ENCODE measurements at places on chromosomes 3 and 15.

DNA sequence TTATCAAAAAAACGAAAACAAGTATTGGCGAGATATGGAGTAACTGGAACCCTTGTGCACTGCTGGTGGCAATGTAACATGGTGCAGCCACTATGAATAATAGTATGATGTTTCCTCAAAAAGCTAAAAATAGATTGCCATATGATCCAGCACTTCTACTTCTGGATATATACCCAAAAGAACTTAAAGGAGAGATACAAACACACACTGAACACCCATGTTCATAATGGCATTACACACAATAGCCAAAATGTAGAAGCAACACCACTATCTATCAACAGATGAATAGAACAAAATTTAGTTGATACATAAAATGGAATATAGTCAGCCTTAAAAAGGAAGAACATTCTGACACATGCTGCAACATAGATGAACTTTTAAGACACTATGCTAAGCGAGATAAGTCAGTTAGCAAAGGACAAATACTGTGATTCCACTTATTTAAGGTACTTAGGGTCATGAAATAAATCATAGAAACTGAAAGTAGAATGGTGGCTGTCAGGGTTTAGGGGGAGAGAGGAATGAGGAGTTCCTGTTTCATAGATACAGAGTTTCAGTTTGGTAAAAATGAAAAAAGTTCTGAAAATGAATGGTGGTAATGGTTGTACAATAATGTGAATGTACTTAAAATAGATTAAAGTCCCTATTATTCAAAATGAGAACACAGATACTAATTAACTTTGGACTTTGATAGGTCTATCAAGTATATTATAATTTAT is 59.4 kb upstream of the IMPG2 start:
- DNase-seq: no peak

DNA sequence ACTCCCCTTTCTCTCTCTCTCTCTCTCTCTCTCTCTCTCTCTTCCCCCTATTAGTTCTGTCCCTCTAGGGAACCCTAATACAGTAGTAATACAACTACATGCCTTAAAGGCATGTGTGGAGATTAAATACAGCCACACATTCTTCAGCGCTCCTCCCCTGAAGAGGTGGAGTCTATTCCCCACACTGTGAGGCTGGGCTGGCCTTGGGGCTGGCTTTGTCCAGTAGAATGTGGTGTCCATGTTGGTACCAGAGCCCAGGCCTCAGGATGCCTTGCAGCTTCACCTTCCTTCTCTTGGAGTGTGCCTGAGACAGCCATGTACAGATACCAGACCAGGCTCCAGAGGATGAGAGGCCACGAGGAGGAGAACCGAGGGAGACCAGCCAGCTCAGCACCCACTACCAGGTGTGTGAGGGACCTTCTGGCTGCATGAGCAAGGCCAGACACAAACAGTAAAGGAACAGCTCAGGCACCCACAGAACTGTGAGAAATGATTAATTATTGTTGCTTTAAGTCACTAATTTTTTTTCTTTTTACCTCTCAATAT is 10.7 kb downstream of the SLC6A20 start:
- no peak for DNase-seq

- DNase-seq: no peak
Measured at GRCh38 chr3:76065964-76066363, 280.6 kb upstream of the ZNF717 start.

- DNase-seq: no peak
Measured at GRCh38 chr15:71261909-71262308, 146.6 kb downstream of the THSD4 start.

DNA sequence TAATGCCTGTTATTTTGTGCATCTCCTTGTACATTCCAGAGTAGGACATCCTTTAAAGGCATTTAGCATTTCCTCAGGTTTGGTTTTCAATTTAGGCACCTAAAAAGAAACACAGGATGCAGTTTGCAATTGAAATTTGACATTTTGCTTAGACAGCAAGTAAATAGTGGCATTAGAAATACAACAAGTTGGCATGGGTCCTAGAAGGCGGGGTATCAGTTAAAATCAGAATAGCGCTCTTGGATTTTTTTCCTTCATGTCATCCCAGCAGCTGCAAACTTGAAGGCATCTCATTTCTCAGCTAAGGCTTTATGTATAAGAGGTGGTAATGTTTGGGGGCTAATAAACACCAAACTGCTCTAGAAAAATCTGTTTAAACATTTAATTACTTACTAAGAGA is 47.5 kb upstream of the SKOR1 start:
- DNase-seq: no peak

GRCh38 chr3:39941931-39942330 is 132.5 kb downstream of the MYRIP start:
- DNase-seq: no peak
